ENCODE measurements at places on chromosomes 5 and 9.

GRCh38 chr5:62653864-62654575 is 75.4 kb downstream of the LRRC70 start:
- no peak for DNase-seq

GRCh38 chr9:124263800-124264426 is 6.2 kb downstream of the NEK6 start:
- DNase-seq, result no peak

GRCh38 chr5:75640826-75641225 is 29.6 kb downstream of the ANKDD1B start:
- no peak for DNase-seq

DNA sequence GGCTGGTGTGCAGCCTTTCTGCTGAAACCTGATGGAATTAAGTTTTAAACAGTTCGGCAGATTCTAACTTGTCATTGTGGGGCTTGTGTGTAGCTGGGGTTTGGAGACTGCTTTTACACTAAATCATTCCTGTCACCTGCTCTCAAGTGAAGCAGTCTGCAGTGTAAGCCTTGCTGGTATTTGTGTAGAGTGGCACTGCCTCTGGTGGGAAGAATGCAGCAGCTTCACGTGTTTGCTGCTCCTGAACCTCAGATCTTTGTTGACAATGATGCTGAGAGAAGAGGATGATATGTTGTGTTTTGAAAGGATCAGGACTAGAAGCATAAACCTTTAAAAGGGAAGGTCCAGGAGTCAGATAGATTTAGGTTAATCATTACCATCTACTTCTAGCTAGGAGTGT is 88.1 kb downstream of the KDM4C start:
- no peak for DNase-seq

GRCh38 chr9:89454498-89455355 is 43.2 kb downstream of the SEMA4D start:
- no peak for DNase-seq

DNA sequence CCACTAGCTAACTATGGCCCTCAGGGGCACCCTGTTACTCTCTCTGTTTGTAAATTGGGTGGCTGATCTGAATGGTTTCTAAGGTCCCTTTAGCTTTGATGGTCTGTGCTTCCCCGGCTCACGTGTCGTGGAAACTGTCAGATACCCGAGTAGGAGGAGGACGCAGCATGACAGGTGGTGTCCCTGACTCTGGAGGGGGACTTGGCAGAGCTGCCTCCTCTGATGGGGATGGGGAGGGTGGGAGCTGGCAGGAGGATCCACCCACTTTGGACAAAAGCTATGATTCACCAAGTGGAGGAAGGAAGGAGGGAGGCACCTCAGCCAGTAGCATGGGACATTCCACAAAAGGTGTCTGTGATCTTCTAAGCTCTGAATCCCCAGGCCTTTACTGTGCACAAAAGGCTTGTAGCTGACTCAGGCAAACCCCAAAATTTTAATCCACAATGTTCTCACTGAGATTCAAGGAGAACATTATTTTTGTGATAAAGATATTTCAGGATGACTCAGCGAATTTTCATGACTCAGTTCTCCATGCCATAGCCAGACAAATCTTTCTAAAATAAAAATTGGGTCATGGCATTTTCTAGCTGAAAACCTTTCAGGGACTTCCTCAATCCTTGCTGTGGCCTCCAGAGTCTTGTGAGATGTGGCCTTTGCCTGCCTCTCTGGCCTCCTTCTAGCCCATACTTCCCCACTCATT is 131.0 kb upstream of the BRINP1 start:
- DNase-seq, result no peak

GRCh38 chr5:73617510-73618279 is 8.3 kb upstream of the ARHGEF28 start:
- DNase-seq, result no peak

DNA sequence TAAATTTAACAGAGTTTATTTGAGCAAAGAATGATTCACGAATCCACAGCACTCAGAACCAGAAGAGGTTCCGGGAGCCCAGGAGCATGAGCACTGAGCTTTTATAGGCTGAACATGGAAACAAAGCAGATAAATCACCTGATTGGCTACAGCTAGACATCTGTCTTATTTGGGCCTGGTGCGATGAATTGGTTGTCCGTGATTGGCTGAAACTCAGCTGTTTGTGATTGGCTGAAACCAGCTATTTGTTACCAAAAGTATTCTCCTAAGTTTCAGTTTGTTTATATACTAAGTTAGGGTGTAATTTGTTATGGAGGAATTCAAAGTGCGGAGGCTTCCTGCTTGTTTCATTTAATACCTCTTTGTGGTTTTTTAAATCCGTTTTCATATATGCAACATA is 15.8 kb upstream of the LCP2 start:
- no peak for DNase-seq

DNA sequence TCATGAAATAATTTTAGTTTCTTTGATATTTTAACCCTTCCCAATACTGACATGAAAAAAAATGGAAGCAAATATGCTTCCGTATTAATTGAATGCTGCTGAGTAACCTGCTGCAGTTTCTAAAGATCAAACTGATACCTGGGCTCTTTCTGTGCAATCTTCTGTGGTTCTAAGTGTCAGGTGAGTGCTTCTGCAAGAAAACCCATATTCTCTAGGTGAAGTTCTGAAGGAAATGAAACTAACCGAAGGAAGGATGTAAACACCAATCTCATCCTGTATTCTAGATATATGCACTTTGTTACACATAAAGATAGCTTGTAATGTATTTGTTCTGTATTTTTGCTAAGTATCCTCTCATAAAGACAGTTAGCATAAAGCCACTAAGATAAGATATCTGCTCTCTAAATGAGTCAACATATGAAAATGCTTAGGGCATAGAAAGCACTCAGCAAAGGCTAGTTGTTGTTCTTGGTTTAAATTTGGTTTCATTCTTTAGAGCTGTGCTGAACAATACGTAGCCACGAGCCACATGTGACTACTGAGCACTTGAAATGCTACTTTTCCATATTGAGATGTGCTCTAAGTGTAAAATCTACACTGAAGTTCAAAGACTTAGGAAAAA is 52.0 kb downstream of the ITGA2 start:
- no peak for DNase-seq

DNA sequence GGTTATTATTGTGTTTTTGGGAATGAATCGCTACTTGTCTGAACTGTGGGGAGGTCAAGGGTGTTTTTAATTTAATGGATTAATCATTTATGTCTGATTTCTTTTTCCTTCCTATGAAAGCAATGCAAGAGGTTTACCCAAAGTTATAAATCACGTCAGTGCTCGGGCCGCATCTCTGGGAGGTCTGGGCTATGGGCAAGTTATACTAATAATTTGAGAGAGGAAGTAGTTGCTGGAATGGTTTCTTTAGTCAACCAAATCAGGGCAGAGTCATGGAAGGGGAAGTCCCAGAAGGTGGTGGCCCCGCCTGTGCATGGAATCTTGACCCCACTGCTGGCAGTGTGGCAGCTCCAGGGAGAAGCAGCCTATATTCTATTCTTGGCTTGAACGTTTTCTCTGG is 180.2 kb downstream of the HSPA4 start:
- no peak for DNase-seq

DNA sequence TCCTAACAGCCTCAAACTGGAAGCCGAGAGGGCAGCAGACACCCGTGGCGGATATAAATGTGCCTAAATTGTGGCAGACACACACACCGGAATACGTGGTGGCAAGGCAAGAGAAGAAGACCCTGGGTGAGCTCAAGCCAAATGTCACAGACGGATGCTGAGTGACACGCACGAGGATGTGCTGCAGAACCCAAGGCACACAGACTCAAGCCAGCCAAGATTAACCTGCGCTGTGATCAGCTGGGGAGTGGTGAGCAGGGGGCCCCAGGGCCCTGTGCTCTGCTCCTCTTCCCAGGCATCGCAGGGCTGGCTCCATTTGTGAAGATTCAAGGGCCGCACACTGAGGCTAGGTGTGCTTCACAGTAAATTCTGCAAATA is 16.4 kb downstream of the SEMA4D start:
- no peak for DNase-seq

GRCh38 chr9:95096381-95096780 is 221.1 kb downstream of the FANCC start:
- DNase-seq, result no peak

DNA sequence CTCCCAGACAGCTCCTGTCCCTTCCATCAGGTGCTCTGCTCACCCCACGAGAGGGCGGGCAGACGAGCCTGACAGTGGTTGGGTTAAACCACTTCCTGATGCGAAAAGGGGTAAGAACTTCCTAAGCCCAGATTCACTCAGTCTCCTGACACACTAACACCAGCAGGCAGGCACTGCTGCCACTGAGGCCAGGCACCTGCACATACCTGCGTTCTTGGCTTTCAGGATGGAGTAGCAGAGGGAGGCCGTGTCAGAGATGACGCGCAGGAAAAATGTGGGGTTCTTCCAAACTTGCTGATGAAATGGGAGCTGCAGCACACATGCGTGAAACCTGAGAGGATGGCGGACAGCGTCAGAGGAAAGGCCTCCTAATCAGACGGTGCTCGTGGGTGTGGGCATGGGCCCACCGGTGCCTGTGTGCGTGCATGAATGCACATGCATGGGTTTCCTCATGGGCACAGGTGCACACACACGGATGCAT is 29.9 kb downstream of the SLC6A18 start:
- peak; percentile 30 for DNase-seq

GRCh38 chr9:113603773-113604172 is 140.2 kb downstream of the RGS3 start:
- DNase-seq, result no peak

DNA sequence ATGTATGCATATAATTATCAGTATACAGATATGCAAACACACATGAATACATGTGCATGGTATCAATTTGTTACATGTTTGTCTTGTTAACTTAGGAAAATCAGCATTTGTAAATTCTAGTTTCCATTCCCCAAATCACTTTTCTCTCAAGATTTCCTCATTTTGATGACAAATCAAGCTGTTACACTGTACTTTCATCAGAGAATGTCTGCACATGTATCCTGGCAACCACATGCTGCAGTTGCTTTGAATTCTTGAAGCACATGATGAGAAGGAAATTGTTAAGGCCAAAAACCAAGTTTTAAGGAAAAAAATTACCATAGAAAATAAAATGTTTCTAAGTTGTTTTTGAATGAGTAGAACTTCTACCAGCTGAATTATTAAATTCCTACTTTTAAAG is 1834.5 kb downstream of the EFNA5 start:
- no peak for DNase-seq

- no peak for DNase-seq
Measured at GRCh38 chr5:135451581-135452320, 400 bp downstream of the TIFAB start.

- no peak for DNase-seq
Measured at GRCh38 chr9:96435345-96435744, 14.6 kb upstream of the HABP4 start.

- DNase-seq, result no peak
Measured at GRCh38 chr5:85108471-85108870, 723.8 kb upstream of the EDIL3 start.

GRCh38 chr5:113771483-113771882 is 258.0 kb downstream of the YTHDC2 start:
- no peak for DNase-seq

DNA sequence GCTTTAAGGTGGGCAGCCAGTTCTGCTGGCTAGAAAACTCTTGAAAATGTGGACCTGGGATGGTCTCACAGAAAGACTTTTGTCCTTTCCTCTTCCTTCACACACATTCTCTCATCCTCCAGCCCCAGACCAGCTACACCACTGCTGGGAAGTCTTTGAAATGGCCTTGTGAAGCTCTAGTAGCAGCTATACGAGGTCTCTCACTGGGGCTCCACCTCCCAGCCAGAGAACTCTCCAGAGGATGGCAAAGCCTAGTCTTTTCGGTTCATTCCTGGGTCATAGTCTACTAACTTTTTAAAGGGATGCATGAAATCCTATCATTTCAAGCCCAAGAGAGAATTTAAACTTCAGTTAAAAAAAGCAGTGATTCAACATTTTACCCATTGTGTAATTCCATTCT is 133.9 kb upstream of the ERCC6L2 start:
- no peak for DNase-seq

GRCh38 chr5:111068213-111068612 is 3.3 kb upstream of the TSLP start:
- DNase-seq, result no peak

DNA sequence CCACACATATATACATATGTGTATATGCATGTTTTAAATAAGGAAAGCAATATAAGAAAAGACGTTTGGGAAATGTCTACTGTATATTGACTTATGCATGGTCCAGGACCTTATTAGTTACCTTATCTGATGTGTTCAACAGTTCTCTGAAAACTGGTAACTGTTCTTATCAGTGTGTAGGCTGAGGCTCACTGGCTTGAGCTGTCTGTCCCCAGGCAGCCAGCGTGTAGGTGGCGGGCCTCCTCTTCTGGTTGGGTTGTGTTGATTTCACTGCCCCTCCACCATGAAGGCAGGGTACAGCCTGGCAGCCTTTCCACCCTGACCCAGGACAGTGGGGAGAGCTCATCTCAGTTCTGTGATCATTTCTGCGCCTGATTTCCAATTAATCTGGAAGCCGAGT is 38.7 kb upstream of the SEMA4D start:
- DNase-seq, result no peak

- DNase-seq, result no peak
Measured at GRCh38 chr9:129113645-129114304, 2.6 kb downstream of the PTPA start.

DNA sequence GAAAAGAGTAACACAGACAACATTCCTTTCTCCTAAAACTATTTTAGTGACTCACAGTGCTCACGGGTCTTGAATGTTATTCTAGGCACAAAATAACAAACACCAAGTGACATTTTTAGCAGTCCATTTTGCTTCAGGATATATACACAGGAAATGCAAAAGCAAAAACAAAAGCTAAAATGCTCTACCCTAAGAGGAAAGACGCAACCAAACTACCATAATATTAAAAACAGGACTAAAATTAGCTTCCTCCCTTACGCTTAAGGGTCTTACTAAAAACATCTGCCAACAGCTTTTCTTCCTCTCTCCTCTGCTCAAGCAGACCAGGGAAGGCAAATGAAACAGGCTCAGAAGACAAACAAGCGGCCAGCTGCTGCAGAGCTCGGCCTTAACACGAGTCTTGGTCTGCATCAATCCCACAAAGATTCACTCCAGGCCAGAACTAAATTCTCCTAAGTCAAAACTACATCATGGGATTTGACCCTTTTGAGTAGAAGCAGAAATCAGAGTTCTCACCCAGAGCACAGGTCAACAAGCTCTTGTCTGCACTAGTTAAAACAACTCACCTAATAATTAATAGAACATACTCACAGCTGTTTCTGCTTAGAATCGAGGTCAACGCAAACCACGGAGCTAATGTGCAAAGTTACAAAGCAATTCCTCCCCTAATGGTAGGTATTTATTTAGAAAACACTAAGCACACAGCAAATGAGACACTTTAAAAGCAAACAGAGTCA is 62.3 kb downstream of the RAPGEF1 start:
- no peak for DNase-seq

All from activated CD8-positive, alpha-beta memory T cell treated with anti-CD3 and anti-CD28 coated beads for 1 hour (primary cell).